Metanephros (tissue), 2 donors: ENCODE measurements at places on chromosomes 5 and 9. TPM values are rescaled to one million over a fixed set of nuclear protein-coding genes. Genes with fewer than 3 reads are reported as not detected.

Gene STK32A
- total RNA-seq = 17.1 TPM

Gene TMEM215
- 0.88 TPM for total RNA-seq

Gene CYSRT1
- total RNA-seq = 0.76 TPM

Gene SLC25A25
- 32.7 TPM for total RNA-seq

Gene DHX29
- total RNA-seq = 34.0 TPM

Gene ABHD17B
- 36.3 TPM for total RNA-seq

Gene CDKN2B
- total RNA-seq = 0.29 TPM

Gene TMC1
- 0.41 TPM for total RNA-seq

Gene GOLGA2
- 84.7 TPM for total RNA-seq

Gene HAND1
- not detected for total RNA-seq

Gene MZB1
- 0.93 TPM for total RNA-seq

Gene F2RL2
- total RNA-seq = 1.1 TPM

Gene MAP1B
- 26.7 TPM for total RNA-seq

Gene FBLL1
- 2.0 TPM for total RNA-seq

Gene IL3
- total RNA-seq = not detected

Gene TSLP
- 0.12 TPM for total RNA-seq

Gene SURF1
- total RNA-seq = 29.8 TPM

Gene SCGB3A1
- 0.88 TPM for total RNA-seq

Gene SLC34A1
- total RNA-seq = 166 TPM

Gene FOXD4L5
- total RNA-seq = 0.06 TPM

Gene GFM2
- total RNA-seq = 47.5 TPM

Gene CFAP77
- total RNA-seq = 0.64 TPM

Gene BNC2
- total RNA-seq = 15.7 TPM
